ENCODE measurements at places on chromosomes 11 and 22.

DNA sequence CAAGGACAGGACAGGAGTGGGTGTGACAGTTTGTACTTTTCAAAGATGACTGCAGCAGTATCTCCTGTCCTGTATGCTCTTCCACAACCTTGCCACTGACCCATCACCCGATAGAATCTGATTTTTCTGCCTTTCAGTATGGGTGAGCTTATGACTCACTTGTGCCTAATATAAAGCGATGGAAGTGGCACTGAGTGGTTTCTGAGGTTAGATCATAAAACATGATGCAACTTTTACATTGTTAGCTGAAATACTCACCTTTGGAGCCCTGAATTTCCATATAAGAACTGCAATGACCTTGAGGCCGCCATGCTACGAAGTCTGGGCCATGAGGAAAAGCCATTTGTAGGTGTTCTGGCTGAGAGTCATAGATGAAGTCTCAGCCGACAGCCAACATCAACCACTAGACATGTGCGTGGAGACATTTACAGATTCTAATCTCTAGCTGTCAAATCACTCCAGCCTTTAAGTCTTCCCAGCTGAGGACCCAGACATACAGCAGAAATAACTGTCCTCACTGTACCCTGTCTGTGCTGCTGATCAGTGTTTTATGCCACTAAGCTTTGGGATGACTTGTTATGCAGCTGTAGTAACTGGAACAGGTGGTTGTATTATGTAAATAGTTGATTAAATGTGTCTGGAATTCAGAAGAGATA is 105.9 kb upstream of the ARHGAP20 start:
- DNase-seq = no peak

- no peak for DNase-seq
Observed at GRCh38 chr11:73397468-73398131, 21.4 kb downstream of the RELT start.

DNA sequence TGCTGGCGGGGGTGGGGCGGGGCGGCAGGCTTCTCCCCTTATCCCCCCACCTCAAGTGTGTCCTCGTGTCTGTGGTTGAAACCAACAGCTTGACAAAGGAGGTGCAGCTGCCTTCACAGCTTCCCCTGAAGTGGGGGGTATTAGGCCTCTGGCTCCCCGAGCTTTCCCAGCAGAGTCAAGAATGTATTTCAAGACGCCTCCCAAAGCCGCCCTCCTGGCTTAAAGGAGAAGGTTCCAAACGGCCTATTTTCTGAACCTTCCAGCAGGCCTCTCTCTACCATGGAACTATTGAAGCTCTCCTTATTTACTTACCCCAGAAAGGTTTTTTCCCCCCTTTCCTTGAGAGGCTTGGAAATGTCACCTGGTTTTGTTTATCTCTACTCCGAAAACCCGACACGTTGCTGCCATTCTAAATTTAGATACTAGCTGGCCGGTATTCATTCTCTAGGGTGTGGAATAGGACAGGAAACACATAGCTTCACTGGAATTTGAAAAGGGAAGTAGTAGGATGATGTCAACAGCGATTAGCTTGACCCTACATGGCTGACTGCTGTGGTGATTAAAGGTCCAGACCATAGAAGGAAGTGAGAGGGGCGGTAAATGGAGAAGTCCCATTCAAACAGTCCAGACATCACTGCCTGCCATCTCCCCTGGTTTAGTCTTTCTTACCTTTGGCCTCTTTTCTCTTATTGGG is 671 bp upstream of the PICALM start:
- no peak for DNase-seq

DNA sequence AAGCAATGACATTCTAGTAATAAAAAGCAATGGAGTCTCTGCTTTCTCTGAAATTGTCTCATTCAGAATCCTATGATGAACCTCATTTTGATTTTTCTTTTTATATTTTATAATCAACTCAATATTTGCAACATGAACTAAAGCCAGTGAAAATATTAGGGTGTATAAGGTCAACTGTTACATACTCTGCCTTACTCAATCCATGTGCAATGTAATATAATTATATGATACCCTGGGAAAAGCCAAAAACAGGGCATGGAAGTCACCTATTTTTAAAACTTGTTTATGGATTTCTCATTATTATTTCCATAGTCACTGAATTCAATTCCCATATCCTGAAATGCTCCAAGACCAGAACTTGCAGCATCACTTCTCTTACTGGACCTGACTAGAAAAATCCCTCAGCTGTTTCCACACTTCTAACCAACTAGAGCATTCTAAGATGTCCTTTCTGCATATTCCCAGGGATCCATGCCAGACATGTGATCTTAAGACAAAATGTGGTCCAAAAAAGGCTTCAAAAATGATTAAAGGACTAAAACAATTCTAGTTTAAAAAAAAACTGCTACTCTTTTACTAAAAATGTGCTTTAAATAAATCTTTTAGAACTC is 97.3 kb downstream of the GUCY1A2 start:
- no peak for DNase-seq

- no peak for DNase-seq
Observed at GRCh38 chr22:37326726-37327125, 44.4 kb downstream of the CYTH4 start.

DNA sequence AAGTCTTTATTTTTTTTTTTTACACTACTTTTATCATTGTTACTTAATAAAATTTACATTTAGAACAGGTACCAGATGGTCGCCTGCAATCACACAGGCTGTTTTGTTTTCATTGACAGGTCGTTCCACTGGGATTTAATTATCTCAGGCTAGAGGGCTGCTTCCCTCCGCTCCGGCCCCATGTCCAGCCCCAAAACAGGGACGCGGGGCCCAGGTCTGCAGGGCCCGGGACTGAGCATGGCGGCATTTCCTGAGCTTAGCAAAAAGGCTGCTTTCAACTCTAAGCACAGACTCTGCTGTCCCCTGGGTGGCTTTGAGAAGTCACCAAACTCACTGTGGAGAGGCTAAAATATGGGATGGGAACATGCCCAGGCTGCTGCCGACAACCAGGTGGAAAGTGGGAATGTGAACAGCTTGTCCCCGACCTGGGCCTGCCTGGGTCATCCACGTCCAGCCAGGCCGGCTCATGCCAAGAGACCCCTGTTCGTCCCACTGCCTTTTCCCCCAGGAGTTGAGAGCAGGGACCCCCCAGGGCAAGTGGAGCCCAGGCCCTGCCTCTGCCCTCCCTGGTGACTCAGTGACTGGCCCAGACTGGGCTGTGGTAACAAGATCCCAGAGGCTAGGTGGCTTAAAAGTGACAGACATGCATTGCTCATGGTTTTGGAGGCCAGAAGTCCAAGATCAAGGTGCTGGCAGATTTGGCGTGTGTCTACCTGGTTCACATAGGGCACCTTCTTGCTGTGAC is 150.0 kb downstream of the SHANK2 start:
- no peak for DNase-seq

DNA sequence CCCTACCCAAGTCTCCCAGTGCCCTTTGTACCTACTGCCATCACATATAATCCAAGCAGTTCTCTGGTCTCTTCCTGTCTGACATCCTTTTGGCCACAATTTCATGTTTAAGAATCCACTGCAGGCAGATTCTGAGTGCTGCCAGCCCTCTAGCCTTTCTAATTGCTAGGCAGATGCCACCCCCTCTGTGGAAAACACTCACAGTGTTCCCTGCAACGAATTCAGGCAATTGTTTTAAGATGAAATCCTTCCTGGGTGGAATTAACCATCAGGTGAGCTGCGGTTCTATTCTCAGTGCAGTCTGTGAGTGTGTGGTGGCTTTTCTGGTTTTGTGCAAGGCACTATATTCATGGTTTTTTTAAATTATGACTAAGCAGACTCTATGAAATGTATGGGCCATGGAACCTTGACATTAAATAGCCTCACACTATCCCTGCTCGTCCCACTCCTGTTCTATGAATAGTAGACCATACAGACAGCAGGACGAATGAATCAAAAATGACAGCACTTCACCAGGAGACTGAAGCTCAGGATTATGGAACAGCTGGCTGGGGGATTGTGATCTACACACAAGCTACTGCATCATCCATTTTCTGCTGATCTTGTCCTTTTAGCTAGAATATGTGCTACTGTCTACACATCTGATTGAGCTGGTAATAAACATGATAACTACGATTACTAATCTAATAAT is 29.8 kb upstream of the BMAL1 start:
- no peak for DNase-seq

DNA sequence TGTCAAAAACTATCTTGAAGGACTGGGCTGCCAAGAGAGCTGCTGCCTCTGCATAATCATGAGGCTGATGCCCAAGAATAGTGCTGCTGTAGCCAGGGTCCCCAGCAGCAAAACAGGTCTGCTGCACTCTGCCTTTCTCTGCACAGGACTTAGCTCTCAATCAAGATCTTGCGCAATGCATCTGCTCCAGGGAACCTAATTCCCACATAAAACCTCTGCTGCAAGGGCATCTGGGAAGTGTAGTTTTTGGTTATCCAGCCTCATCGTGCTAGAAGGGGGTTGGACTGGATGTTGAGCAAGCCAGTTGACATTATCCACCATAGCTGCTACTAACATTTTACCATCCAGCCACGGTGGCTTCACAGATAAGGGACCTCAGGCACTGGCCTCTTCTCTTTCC is 192.7 kb downstream of the C11orf91 start:
- DNase-seq = no peak

- DNase-seq = no peak
Observed at GRCh38 chr22:26215736-26216135, 46.5 kb downstream of the SEZ6L start.

GRCh38 chr11:94638902-94639373 is 71.8 kb downstream of the PIWIL4 start:
- DNase-seq = no peak

DNA sequence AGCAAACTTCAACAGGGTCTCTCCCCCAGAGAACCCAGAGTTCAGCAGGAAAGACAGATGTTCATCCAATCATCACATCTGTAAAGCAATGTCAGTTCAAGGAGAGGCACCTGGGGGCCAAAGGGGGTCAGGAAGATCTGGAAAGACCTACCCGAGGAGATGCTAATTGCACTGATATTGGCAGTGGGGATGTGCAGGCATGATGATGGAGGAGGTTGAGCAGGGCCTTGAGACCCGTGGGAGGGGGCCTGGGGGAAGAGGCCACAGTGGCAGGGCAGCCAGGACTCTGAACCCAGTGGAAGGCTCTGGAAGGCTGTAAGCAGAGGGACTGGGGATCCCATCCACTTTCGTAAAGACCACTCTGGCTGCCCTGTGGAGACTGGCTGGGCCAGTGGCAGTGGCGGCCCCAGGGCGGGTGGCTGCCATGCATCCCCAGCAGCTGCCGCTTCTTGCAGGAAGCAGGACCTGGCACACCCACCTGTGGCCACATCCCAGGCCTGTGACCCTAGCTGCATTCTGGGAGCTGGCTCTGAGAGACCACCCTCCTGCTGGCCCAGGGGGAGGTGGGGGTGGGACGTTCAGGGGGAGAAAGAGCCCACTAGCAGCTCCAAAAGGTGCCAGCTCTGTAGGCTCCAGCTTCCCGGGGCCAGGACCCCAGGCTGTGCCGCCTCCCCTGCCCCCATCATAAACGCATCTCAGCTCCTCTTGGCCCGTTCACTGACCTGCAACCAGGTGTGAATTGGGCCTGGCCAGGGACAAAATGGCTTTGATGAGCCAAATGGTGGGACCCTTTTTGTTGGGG is 59.9 kb upstream of the FGF3 start:
- no peak for DNase-seq

DNA sequence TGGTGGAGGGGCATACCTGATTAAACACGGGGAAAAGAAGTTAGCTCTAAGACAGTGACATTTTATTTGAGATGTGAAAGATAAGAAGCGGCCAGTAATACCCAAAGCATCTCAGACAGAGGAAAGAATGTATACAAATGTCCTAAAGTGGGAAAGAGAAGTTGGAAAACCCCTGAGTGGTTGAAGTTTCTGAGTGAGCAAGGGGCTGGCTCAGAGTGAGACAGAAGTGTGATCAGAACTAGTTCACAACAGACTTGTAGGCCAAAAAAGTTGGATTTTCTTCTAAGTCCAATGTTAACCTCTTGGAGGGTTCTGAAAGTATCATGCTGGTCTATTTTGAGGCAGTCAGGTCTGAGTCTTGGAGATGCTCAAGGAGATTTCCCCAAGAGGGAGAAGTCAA is 608.7 kb downstream of the SOX6 start:
- no peak for DNase-seq

DNA sequence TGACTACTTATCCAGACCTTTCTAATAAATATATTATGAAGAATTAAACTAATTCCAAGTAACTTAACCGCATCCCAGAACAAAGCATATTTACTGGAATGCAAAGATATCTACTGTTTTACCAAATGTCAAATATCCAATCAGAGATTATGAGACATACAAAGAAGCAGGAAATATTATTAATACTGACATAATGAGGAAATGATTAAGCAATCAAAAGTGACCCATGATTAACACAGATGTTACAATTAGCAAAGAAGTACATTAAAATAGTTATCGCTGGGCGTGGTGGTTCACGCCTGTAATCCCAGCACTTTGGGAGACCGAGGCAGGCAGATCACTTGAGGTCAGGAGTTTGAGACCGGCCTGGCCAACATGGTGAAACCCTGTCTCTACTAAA is 105.2 kb downstream of the WNT7B start:
- no peak for DNase-seq

DNA sequence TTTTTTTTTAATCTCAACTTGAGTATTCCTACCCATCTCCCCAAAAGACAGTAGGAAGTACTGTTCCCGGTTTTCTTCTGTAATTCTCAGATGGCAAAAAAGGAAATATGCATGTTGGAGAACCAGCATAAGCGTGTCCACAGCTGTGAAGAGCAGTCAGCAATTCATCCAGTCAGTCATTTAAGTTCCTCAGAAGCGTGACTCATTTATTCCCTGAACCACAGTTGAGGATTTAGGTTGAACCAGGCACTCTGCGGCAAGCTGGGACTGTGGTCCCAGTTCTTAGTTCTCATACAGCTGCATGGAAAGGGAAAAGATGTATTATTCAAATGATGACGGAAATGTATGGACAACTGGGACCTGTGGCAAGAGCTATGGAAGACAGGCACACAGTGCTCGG is 61.0 kb upstream of the MYO18B start:
- DNase-seq = no peak

- no peak for DNase-seq
Observed at GRCh38 chr11:108672113-108672512, 7.2 kb downstream of the DDX10 start.

GRCh38 chr11:130514851-130515250 is 66.4 kb downstream of the ADAMTS15 start:
- DNase-seq = no peak
